ENCODE measurements at places on chromosomes 6 and 20.

- DNase-seq: no peak
Observed at GRCh38 chr6:37323580-37323979, 30.2 kb upstream of the RNF8 start.

DNA sequence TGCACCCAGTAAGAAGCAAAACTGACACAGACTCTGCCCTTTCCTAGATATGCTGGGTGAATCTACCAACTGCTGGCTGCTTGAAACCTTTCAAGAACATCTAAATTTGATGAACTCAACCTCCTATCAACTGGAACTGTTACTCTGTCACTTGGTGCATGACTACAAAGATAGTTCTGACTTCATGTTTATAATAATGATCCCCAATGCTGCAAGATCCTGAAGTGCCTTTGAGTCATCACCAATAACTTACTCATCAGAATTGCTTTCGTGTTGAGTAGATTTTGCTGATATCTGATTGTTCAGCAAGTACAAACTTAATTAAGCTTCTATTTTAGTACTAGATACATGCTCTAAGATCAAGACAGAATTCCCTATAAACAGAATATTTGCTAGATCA, 100.2 kb upstream of the ARMC2 start:
- DNase-seq: no peak

- DNase-seq: no peak
Observed at GRCh38 chr6:129102741-129103140, 219.8 kb downstream of the LAMA2 start.

- peak; percentile 75 for DNase-seq
Observed at GRCh38 chr20:31861385-31862156, 8.8 kb downstream of the DUSP15 start.

GRCh38 chr6:41033776-41034175, 5.2 kb downstream of the UNC5CL start:
- no peak for DNase-seq

GRCh38 chr6:148249679-148250375, 92.8 kb upstream of the SASH1 start:
- DNase-seq: no peak

DNA sequence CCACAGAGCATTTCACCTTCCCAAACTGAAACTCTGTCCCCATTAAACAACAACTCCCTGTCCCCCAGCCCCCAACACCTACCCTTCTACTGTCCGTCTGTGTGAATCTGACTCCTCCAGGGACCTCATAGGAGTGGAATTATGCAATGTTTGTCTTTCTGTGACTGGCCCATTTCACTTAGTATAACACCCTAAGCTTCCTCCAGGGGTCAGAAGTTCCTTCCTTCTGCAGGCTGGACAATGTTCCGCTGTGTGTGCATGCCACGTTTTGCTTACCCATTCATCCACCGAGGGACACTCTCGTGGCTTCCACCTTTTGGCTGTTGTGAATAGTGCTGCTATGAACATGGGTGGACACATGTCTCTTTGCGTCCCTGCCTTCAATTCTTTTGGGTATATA, 37.6 kb upstream of the MPC1 start:
- no peak for DNase-seq

- DNase-seq: peak; percentile 91
Observed at GRCh38 chr6:109482905-109483734, at the start of gene ZBTB24. Gene ZBTB24, minus strand, starts transcription at chr6:109483219. Its CDS starts 1,193 bp downstream, at chr6:109482026.

- DNase-seq: no peak
Observed at GRCh38 chr6:496649-497048, 105.1 kb downstream of the IRF4 start.

DNA sequence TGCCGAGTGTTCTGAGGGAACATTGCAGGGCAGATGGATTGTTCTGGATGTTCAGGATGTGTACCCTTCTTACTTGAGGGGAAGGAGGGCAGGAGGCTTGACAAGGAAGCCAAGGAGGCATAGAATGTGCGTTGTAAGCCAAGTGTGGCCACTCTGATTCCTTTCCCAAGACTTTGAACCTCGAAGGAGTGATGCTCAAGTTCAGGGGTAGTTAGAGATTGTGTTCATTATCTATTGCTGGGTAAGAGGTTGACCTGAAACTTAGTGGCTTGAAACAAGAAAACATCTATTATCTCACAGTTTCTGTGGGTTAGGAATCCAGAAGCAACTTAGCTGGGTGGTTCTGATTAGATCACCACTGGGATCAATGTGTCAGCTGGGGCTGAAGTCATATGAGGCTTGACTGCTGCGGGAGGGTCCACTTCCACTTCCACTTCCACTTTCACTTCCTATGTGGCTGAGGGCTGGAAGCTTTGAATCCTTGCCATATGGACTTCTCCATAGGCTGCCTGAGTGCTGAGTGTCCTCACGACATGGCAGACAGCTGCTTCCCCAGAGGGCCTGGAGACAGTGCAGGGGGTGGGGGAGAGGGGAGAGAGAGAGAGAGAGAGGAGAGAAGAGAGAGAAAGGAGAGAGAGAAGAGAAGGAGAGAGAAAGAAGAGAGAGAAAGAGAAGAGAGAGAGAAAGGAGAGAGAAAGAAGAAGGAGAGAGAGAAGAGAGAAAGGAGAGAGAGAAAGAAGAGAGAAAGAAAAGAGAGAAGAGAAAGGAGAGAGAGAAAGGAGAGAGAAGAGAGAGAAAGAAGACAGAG, 6.9 kb upstream of the CD40 start:
- DNase-seq: peak; percentile 34

DNA sequence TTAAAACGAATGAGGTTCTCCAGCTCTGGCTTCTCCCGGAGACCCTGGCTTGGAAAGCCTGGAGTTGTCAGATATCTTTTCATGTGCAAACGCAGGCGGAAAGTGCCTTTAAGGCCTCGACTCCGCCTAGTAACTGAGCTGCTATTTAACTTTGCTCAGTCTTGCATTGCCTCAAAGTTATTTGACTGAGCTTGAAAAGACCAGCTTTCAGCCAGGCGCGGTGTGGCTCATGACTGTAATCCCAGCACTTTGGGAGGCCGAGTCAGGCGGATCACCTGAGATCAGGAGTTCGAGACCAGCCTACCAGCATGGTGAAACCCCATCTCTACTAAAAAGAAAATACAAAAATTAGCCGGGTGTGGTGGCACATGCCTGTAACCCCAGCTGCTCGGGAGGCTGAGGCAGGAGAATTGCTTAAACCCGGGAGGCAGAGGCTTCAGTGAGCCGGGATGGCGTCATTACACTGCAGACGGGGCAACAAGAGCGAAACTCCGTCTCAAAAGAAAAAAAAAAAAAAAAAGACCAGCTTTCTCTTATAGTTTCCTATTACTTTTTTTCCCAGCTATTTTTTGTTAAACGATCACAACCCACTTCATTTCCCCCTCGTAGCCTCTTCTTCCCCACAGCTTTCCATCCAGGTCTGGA, 1.9 kb downstream of the GCNT2 start:
- DNase-seq: no peak

GRCh38 chr20:10551732-10552724, 116.9 kb downstream of the SLX4IP start:
- DNase-seq: no peak

Measured in CD4-positive, alpha-beta T cell treated with Interleukin-17A for 1 hour (primary cell).